ENCODE measurements at places on chromosomes 16 and 17. TPM values are rescaled to one million over a fixed set of nuclear protein-coding genes. Genes with fewer than 3 reads are reported as not detected.

Gene GUCY2D
- total RNA-seq, result 1.6 TPM

Gene KRT17
- not detected for total RNA-seq

Gene RAMP2
- 5.1 TPM for total RNA-seq

Gene SMIM22
- total RNA-seq, result not detected

Gene HNF1B
- total RNA-seq, result 28.8 TPM

Gene MT1M
- total RNA-seq, result not detected

GRCh38 chr16:71840052-71840451 lies 5.7 kb upstream of the ATXN1L start:
- DNase-seq, result no peak

- DNase-seq, result no peak
Measured at GRCh38 chr17:4219241-4219640, 44.5 kb downstream of the ANKFY1 start.

GRCh38 chr17:81074875-81075274 lies 39.9 kb downstream of the BAIAP2 start:
- no peak for DNase-seq

DNA sequence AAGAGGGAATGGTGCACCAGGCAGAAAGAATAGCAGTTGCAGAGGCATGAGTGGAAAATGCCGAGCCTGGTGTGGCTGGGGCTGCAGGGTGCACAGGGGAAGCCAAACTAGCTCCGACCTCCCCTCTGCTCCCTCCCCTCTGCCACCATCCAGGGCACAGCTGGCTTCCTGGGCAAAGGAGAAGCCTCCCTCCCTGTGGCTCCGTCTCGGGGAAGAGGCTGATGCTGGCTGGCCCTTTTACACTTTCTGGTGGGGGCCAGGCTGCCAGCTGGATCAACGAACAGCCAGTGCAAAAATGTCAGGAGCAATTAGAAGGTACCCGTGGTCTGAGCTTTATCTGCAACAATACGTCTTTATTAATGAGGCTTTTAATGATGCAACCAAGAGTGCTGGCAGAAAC lies 37.1 kb upstream of the KCNJ12 start:
- DNase-seq, result no peak

DNA sequence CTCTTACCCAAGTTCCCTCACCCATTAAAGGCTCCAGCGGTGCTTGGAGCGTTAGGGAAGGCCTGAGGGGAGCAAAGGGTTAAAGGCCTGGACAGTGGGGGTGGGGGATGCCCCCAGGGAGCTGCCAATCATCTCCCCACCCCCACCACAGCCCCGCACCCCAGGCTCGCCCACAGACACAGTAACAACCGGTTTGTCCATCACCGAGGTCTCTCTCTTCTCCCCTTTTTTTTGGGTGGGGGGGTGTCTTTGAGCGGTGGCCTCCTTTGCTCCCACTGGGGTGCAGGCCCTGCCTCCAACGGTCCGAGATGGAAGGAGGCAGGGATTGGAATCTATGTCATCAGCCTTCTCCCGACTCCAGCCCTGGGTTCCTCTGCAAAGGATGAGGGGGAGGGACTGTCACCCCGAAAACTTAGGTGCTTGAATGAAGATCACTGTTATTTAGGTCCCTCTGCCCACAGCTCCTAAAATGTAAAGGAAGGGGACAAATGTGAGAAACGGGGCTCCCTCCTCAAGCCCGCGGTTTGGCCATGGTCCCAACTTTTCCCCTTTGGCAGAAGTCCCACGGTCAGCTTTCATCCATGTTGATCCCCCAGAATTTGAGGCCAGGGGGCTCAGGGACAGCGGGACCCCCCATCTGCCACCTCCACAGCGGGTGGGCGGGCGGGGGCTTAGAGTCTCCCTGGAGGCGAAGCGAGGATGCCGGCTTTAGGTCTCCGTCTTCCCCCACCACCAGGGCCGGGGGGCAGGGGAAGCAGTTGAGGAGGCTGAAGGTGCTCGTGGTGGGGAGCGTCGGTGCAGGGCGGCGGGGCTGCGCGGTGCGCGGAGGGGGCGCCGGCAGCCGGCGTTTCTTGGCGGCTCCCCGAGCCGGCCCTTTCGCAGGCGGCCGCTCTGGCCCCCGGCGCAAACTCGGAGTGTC lies 1.7 kb downstream of the EPOP start:
- DNase-seq, result no peak

GRCh38 chr16:24717411-24717810 lies 12.0 kb upstream of the TNRC6A start:
- DNase-seq, result no peak

GRCh38 chr17:40108970-40109824 lies 8.8 kb upstream of the NR1D1 start:
- DNase-seq, result peak; percentile 59

- DNase-seq, result no peak
Measured at GRCh38 chr16:46801428-46802049, 29.4 kb downstream of the C16orf87 start.

DNA sequence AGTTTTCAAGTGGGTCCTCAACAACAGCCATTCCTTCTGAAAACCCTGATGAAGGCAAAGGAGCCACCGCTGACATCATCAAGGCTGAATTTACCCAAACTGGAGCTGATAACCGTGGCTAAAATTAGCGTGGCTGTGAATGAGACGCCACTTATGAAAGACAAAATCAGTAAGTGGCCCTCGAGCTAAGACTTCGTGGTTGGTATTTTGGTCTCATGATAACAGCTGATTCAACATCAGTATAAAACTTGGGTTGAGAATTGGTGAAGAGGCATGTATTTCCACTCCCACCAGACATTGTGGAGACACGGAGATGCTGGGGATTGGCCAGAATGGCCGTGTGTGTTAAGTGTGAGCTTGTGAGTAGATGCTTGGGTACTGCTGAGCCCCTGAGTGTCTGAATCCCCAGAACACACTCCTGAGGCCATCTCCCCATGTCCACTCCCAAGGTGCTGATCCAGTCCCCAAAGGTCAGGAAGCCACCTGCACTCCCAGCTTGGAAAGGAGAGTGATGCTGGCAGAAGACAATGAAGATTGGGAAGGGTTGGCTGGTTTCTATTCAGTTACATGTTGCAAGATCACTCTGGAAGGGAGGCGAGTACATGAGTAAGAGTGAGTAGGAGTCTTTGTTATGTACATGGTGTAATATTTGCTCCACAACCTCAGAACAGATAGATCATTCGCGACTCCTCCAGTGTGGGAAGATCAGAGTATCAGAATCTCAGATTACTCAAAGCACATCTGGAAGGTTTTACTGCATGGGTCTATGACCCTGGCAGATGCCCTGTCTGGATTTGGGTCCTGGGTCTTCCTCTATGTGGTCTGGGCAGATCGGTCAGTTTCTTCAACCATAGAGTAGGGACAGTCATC lies 207.7 kb downstream of the HS3ST3A1 start:
- no peak for DNase-seq

GRCh38 chr17:76685846-76686245 lies 24.9 kb downstream of the MXRA7 start:
- no peak for DNase-seq

- peak; percentile 79 for DNase-seq
Measured at GRCh38 chr17:61317779-61318178, 81.9 kb upstream of the TBX2 start.

- peak; percentile 79 for DNase-seq
Measured at GRCh38 chr17:51258756-51259563, 889 bp downstream of the MBTD1 start.

DNA sequence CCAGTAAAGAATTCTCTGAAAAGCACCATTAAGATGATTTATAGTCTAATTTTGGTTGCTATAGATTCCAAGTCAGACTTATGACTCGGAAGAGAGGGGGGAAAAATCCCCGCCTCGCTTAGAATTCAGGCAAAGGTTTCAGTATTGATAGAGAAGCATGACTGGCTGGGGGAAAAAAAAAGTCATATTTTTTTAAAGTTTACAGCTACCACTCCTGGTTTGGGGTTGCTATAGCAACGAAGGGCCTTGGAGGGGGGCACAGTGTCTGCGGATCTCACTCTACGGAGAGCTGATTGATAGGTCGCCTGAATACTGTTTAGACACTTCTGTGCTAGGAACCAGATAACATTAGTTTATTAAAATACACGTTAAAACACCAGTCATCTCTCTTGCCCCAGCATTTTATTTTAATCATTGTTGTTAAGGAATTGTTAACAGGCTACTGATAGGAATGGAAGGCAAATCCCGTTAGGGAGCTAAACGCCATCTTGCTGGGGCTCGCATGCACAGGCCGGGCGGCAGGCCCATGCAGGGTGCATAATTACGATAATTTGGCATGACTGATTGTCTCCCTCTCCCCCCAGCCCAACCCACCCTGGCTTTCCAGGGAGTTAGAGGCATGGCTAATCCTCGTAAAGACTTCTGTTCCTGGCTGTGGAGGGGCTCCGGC lies 380.0 kb upstream of the XYLT1 start:
- DNase-seq, result no peak

DNA sequence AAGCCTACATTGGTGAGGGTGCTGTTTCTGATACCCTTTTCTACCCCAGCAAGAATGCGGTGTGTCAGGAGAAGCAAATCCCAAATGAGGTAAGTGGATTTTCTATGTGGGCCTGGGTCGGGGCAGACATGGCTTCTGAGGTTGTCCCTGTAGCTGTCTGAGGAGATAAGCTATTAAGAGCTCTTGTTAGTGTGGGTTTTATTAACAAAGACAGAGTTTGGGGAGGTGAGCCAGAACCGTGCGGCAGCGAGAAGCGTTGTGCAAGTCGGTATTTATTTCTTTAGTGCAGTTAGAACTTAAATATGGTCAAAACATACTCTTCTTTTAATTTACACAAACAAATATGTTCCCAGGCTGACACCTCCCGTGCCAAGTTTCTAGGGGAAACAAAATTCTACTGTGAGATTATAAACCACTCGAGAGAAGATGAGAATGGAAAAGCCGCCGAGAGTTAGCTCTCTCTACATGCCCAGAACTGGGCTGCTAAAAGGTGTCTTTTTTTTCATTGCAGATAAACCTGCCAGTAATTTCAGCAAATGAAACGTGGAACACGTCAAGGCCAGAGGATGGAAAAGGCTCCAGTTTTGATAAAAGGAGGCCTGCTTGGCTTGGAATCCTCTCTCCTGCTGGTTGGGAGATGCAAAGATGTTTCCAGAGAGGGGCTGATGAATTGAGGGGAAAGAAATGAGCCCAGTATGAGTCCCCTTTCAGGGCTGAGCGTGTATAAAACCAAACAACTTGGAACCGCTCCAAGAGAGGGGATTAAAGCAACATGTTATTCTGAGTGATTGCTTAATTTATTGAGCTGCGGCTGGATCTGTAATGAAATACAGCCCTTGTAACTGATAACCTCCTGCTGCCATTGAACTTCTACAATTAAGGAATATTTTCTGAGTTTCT lies 254.6 kb downstream of the MRTFB start:
- DNase-seq, result no peak

Data from endodermal cell (in vitro differentiated cells).